ENCODE measurements at places on chromosomes 12 and 14.

DNA sequence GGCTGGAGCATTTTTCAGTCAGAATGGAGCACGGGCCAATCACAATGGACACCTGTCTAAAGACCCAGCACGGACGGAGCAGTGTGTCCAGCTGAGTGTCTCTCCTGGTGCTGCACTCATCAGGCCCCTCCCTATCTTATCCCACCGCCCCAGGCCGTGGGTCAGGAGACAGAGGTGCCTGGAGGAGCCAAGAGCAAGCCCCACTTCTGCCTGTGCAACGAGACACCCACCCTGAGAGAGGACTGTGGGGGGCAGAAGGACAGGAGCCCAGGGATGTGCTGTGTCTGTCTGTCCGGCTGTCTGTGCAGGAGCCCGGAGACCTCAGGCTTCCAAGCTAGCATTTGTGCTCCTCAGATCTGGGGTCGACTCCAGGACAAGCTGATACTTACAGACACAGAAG lies 69.6 kb upstream of the SFSWAP start:
- DNase-seq = peak; percentile 12

- no peak for DNase-seq
These were observed 296.6 kb downstream of the ADGRD1 start for GRCh38 chr12:131250028-131250950.

- no peak for DNase-seq
These were observed 52.9 kb downstream of the STAB2 start for GRCh38 chr12:103639983-103640382.

DNA sequence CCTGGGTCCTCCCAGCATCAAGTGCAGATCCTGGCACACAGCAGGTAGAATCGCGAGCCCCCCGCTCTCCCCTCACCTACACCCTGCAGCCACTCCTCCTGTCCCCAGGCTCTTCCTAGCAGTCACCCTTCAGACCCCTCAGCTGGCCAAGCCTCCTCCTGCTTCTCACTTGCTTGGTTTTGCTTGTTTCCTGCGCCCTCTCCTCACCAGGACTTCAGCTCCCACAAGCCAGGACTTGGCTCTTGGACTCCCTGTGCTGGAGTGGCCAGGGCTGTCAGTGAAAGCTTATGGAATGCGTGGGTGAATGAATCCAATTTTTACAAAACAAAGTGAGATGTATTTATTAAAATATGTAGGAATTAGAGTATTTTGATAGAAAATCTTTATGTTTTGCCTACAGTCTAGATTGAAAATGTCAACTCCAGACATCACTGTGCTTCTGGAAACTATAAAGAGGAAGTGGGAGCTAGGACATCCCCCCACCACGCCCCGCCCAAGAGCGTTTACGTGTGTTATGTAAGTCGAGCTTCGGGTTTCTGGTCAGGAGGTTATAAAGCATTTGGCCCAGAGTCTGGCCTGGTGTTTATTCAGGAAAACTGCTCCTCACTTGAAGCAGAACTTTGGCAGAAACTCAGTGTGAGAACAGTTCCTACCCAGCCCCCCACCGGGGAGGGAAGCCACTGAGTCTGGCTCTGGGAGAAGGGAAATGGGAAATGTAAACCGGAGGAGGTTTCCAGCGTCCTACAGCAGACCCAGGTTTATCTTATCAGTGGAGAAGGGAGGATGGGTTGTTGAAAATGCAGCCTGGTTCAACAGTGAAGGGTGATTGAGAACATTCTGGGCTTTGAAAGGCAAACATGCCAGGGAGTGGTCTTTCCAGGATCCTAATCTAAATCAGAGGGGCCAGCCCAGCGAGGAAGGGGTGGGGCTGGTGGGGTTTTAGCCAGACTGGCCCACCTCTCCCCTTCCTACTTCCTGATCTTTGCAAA lies 8.8 kb downstream of the ALDH2 start:
- DNase-seq = peak; percentile 83

DNA sequence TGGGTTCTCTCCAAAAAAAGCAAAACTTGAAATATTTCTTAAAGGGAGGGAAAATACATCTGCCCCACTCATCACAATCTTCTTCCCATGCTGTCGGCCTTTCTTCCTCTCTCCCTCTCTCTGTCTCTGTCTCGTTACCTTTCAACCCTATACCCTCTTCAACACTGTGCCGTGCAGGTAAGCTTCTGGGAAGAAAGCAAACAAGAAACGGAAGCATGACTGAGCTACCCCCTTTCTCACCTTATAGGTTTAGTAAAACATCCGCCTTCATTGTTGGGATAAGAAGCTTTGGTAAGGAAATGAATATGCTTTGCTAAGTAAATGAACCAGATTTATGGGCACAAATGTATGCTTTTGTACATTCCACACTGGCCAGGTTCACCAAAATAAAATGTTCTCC lies 63.0 kb downstream of the TMEM30B start:
- DNase-seq = no peak

- no peak for DNase-seq
These were observed 81.6 kb upstream of the TMTC2 start for GRCh38 chr12:82605115-82605514.

DNA sequence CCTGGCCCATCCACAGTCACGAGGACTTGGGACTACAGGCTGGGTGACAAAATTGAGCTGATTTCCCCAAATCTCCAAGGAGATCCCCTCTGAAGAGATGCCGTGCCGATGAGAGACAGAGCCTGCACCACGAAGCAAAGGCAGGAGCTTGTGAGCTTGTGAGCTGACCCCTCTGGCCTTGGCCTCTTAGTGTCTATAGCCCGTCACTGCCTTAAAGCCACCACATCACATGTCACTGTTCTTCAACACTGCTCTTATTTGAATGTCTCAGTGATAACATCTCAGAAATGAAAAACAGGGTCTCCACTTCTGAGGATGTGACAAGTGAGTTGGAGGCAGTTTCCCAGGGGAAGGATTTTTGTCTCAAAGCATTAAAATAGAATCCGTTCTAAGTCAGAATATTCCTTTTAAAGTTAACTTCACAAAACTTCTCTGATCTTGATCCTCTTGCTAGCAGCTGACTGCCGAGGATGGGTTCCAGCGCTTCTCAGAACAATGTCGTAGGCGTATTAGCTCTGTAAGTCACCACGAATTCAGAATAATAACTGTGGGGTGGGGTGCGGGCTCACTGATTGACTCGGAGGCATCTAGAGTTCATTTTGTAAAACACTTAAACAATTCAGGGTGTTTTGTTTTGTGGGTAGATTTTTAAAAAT lies 37.5 kb downstream of the CHST11 start:
- no peak for DNase-seq

- no peak for DNase-seq
These were observed 213.4 kb downstream of the EGLN3 start for GRCh38 chr14:33737446-33737845.

GRCh38 chr14:94394025-94394493 lies 5.7 kb upstream of the SERPINA1 start:
- DNase-seq = no peak

DNA sequence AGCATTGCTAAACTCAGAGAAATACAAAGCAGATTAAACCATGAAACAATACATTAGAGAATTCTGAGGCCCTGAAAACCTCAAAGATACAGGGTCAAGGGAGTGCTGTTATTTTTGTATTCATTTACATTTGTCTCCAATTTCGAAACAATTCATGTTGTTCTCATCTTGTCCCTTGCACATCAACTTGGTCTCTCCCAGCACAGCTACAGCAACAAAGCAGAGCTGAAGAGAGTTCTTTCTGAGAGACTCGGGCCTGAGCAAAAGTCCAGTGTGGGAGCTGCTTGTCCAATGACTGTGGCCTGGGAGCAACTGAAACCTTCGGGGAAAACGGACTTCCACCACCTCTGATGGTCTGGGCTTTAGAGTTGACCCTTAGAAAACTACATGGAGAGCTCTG lies 79.4 kb upstream of the CDKN3 start:
- no peak for DNase-seq

- DNase-seq = no peak
These were observed 49.9 kb downstream of the PTHLH start for GRCh38 chr12:27922531-27923139.

- DNase-seq = no peak
These were observed 6.4 kb upstream of the PTMS start for GRCh38 chr12:6759741-6760140.

- DNase-seq = no peak
These were observed 120.4 kb upstream of the LRIG3 start for GRCh38 chr12:59040656-59041055.

DNA sequence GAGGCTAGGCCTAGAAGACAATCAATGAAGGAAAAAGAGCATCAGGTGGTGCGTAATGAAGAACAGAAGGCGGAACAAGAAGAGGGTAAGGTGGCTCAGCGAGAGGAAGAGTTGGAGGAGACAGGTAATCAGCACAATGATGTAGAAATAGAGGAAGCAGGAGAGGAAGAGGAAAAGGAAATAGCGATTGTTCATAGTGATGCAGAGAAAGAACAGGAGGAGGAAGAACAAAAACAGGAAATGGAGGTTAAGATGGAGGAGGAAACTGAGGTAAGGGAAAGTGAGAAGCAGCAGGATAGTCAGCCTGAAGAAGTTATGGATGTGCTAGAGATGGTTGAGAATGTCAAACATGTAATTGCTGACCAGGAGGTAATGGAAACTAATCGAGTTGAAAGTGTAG lies 5.5 kb downstream of the PNN start:
- DNase-seq = no peak

- no peak for DNase-seq
These were observed 198.9 kb upstream of the CAND1 start for GRCh38 chr12:67070307-67070600.

GRCh38 chr12:113402586-113403260 lies 964 bp downstream of the SDS start:
- DNase-seq = no peak

DNA sequence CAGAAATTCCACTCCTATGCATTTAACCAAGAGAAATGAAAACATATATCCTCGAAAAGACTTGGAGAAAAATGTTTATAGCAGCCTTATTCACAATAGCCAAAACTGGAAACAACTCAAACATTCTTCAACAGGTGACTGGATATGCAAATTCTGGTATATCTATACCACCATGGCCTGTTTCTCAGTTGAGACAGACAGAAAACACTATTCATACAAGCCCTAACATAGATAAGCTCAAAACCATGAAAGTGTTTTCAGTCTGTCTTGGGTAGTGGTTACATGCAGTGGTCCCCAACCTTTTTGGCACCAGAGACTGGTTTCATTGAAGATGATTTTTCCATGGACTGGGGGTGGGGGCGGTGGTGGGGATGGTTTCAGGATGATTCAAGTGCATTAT lies 83.8 kb downstream of the SRGAP1 start:
- no peak for DNase-seq

- DNase-seq = no peak
These were observed 184.8 kb downstream of the ZFP36L1 start for GRCh38 chr14:68607867-68608573.

- DNase-seq = peak; percentile 39
These were observed 8.9 kb downstream of the DDHD1 start for GRCh38 chr14:53144244-53144643.

DNA sequence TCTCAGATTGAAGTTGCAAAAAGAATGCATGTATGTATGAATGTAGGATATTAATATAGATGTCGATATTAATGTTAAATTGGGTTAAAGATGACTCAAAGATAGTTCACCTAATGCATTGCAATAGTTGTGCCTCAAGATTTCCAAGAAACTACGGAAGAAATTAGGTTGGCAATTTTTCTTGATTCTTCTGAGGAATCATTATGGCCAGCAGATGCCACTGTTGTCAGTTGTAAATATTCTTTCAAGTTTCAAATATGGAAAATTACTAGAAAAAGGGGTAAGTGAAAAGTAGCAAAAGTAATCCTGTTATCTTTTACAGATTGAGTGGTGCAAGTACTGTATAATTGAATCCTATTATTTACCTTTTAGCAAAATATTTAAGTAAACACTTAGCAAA lies 202.1 kb downstream of the ADAMTS20 start:
- no peak for DNase-seq

GRCh38 chr14:103576371-103577024 lies 13.7 kb downstream of the COA8 start:
- no peak for DNase-seq

DNA sequence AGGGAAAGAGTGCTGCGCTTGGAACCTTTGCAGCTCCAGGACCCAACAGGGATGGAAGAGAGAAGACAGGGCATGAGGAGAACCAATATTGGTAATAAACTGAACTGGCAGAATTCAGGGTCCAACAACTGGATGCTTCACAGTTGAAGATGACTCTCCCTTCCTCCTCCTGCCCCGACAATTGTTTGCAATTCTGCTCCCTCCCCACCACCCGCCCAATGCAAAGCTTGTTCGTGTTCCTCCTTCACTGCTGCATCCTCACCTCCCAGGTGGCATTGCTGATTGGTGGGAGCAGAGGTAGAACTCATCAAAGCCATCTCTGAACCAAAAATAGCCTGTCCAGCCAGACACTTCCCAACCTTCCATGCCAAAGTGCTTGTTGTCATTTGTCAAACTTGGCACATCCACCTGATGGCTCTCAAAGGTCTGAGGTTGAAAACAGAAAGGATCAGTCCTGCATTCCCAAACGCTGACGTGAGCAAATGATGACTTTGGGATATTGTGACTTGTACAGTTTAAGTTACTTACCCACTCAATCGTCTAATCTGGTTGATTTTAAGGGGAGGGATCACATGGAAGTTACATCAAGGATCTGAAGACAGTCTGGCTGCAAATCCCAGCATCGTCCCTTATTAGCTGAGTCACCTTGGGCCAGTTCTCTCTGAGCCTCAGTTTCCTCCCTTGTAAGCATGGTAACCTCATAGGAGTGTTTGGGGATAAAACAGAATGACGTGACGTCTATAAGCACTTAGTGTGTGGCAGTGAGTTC lies 242.6 kb upstream of the CRY1 start:
- DNase-seq = no peak
